Transverse colon (tissue), 4 donors: ENCODE measurements at places on chromosomes 7 and 10. TPM values are rescaled to one million over a fixed set of nuclear protein-coding genes. Genes with fewer than 3 reads are reported as not detected.

GRCh38 chr7:36138209-36138608 is 14.8 kb upstream of the EEPD1 start:
- no peaks in the 10 kb centered on the region for H3K4me1 ChIP-seq
- no peak overlapping the region for H3K27ac ChIP-seq
- no peak overlapping the region for H3K4me3 ChIP-seq
- no peak for DNase-seq
- no peaks in the 10 kb centered on the region for H3K27me3 ChIP-seq

DNA sequence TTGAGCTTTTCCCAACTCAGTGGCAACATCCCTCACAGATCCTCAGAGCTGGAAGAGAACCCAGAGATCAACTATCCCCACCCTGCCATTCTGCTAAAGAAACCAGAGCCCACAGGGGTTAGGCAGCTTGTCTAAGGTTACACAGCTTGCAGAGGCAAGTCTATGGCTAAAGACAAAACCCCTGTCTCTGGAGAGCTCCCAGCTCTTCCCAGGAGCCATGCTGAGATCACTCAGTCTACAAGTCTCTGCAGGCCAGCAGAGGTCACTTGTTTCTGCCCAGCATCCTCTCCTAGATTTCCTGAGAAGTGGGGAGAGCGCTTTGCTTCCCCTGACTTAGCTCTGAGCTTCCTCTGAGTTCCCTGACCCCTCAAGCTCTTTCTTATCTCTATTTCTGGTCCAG is 28.5 kb upstream of the LOXL4 start:
- H3K4me1 ChIP-seq, result no peaks in the 10 kb centered on the region
- DNase-seq, result no peak

GRCh38 chr10:77173615-77174461 is 463.8 kb downstream of the KCNMA1 start:
- no peak overlapping the region for H3K4me3 ChIP-seq
- H3K4me1 ChIP-seq, result no peaks in the 10 kb centered on the region
- DNase-seq, result peak; percentile 80
- no peaks in the 10 kb centered on the region for H3K36me3 ChIP-seq
- H3K27ac ChIP-seq, result no peak overlapping the region
- H3K27me3 ChIP-seq, result no peaks in the 10 kb centered on the region

DNA sequence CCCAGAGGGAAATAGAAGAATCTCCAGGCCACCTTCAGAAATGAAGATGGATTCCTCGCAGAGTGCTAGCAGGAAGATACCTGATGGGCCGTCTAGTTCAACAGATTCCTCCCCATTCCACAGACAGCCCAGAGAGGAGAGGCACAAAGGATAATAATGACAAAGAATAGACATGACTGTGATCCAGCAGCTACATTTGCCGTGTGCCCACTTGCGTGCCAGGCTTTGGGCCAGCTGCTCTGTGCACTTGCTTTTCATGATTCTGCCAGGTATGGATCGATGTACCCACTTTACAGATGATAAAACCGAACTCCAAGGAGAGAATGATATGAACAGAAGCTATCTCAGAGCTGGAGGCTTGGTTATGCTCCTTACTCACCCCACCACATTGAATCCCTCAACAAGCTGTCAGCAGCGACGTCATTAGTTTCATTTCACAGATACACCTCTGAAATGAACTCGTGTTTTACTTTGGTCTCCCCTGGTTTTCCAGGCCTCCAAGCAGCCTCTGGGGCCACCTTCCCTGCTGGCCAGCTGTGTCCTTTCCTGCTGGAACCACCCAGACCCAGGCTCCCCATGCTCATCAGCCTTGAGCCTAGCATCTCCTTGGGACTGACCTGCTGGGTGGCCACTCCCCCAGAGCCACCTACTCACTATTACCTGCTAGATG is 11.9 kb upstream of the WDFY4 start:
- H3K36me3 ChIP-seq, result no peaks in the 10 kb centered on the region
- no peak overlapping the region for H3K27ac ChIP-seq
- H3K4me1 ChIP-seq, result no peaks in the 10 kb centered on the region
- H3K4me3 ChIP-seq, result no peak overlapping the region
- no peaks in the 10 kb centered on the region for H3K27me3 ChIP-seq

- no peaks in the 10 kb centered on the region for H3K27me3 ChIP-seq
- DNase-seq, result no peak
- H3K4me1 ChIP-seq, result no peaks in the 10 kb centered on the region
- H3K36me3 ChIP-seq, result no peaks in the 10 kb centered on the region
- no peak overlapping the region for H3K4me3 ChIP-seq
Measured at GRCh38 chr10:88333248-88333630, 249.9 kb downstream of the RNLS start.

- H3K4me3 ChIP-seq, result no peak overlapping the region
- H3K27ac ChIP-seq, result no peak overlapping the region
- DNase-seq, result no peak
- peaks cover 28% of the 10 kb centered on the region for H3K4me1 ChIP-seq
Measured at GRCh38 chr10:79418274-79418673, 27.1 kb downstream of the ZCCHC24 start.

- no peak overlapping the region for H3K27ac ChIP-seq
- no peak overlapping the region for H3K4me3 ChIP-seq
- peaks cover 28% of the 10 kb centered on the region for H3K4me1 ChIP-seq
- H3K27me3 ChIP-seq, result no peaks in the 10 kb centered on the region
- H3K36me3 ChIP-seq, result no peaks in the 10 kb centered on the region
Measured at GRCh38 chr7:127901895-127902703, 129.1 kb downstream of the LRRC4 start.

Gene ASAH2B
- total RNA-seq, result 4.8 TPM

Gene OGDHL
- total RNA-seq, result 1.00 TPM

Gene AKR1D1
- not detected for total RNA-seq

Gene CPVL
- total RNA-seq, result 0.75 TPM

Gene RBP4
- 3.8 TPM for total RNA-seq
